ENCODE measurements at places on chromosomes 13 and 19. TPM values are rescaled to one million over a fixed set of nuclear protein-coding genes. Genes with fewer than 3 reads are reported as not detected.

CYP4F3 gene
- polyA plus RNA-seq = not detected

ZNF628 gene
- 0.14 TPM for polyA plus RNA-seq

CACNA1A gene
- 1.4 TPM for polyA plus RNA-seq

POSTN gene
- not detected for polyA plus RNA-seq

SIAH3 gene
- not detected for polyA plus RNA-seq

WDR88 gene
- 0.26 TPM for polyA plus RNA-seq

CRX gene
- polyA plus RNA-seq = not detected

SULT2B1 gene
- not detected for polyA plus RNA-seq

RASGRP4 gene
- 0.20 TPM for polyA plus RNA-seq

GPR4 gene
- not detected for polyA plus RNA-seq

LGALS7 gene
- polyA plus RNA-seq = not detected

IL4I1 gene
- 0.40 TPM for polyA plus RNA-seq

CLASRP gene
- polyA plus RNA-seq = 2.7 TPM

ATP11A gene
- 0.96 TPM for polyA plus RNA-seq

ZNF112 gene
- polyA plus RNA-seq = not detected

FLT3 gene
- 1.6 TPM for polyA plus RNA-seq

KLK4 gene
- not detected for polyA plus RNA-seq

SPART gene
- 55.4 TPM for polyA plus RNA-seq

ZNF418 gene
- 3.5 TPM for polyA plus RNA-seq

DACT3 gene
- not detected for polyA plus RNA-seq

TNFSF11 gene
- polyA plus RNA-seq = 2.7 TPM

PDE4C gene
- not detected for polyA plus RNA-seq

TRPM4 gene
- not detected for polyA plus RNA-seq

MTMR6 gene
- polyA plus RNA-seq = 10.4 TPM

IGFL2 gene
- not detected for polyA plus RNA-seq

USHBP1 gene
- not detected for polyA plus RNA-seq

DMAC2 gene
- 77.3 TPM for polyA plus RNA-seq

RASIP1 gene
- polyA plus RNA-seq = not detected

LYPD5 gene
- not detected for polyA plus RNA-seq

ZNF91 gene
- 48.1 TPM for polyA plus RNA-seq

OR1I1 gene
- not detected for polyA plus RNA-seq

CA11 gene
- 16.4 TPM for polyA plus RNA-seq

SPIB gene
- polyA plus RNA-seq = 1.5 TPM

CAMSAP3 gene
- not detected for polyA plus RNA-seq

MEIOSIN gene
- not detected for polyA plus RNA-seq

ACP7 gene
- not detected for polyA plus RNA-seq

ZNF132 gene
- polyA plus RNA-seq = 0.60 TPM

ZNF350 gene
- polyA plus RNA-seq = 22.6 TPM

ZNF234 gene
- 6.1 TPM for polyA plus RNA-seq

PRR19 gene
- not detected for polyA plus RNA-seq

TEX101 gene
- not detected for polyA plus RNA-seq

TTYH1 gene
- polyA plus RNA-seq = 1.5 TPM

ZNF415 gene
- 6.0 TPM for polyA plus RNA-seq
